T-helper 2 cell (primary cell): ENCODE measurements at places on chromosomes 12 and 14.

DNA sequence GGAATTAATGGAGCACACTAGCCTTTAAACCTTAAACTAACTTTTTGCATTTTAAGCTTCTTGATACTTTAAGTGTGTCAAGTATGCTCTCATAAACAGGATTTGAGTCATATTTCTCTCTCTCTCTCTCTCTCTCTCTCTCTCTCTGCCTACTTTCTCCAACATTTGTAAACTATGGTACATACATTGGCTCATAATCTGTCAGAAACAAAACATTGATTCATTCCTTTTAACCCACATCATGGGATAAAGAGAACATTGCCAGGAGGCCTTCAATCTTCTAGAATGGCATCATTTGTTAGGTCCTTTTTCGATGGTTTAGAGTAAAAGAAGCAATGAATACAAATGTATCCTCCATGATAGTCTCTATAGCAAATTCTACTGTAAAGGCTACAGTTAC, 81.6 kb upstream of the RERGL start:
- no peak for DNase-seq

GRCh38 chr12:3164454-3165077, 87.4 kb downstream of the TSPAN9 start:
- no peak for DNase-seq

DNA sequence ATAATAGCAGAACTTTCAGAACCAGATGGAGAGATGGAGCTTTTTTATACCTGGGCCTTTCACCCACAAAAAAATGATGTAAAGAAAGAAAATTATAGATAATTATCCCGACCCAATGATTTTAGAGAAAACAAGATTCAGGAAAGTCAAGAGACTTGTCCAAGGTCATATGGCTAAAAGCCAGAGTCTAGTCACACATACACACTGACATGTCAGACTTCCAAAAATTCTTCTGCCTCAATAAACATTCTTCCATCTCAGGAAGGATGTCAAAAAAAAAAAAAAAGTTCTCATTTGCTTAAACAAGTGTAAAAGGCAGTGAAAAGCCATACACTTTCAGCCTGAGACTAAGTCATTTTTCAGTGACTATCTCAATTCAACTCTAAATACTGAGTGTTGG, 116.0 kb downstream of the PRICKLE1 start:
- no peak for DNase-seq

- no peak for DNase-seq
Observed at GRCh38 chr12:55849616-55850343, 7.0 kb upstream of the MMP19 start.

GRCh38 chr12:66555113-66555512, 123.8 kb downstream of the GRIP1 start:
- no peak for DNase-seq

DNA sequence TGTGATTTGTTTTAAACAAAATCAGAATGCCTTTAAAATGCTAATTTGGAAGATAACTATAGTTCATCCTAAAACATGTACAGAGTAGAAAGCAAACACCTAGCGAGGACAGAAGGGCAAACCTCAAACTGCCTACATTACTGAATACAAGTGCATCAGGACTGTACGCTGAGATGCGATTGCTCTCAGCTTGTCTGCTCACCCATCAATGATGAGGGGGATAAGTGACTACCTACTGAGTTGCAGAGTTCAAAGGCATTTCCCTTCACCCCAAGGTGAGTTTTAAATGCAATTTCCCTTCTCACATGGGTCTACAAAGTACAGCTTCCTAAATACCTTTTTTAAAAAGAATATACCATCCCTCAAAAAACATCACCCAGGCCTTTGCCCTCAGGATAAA, 52.9 kb downstream of the PHLDA1 start:
- DNase-seq = no peak

DNA sequence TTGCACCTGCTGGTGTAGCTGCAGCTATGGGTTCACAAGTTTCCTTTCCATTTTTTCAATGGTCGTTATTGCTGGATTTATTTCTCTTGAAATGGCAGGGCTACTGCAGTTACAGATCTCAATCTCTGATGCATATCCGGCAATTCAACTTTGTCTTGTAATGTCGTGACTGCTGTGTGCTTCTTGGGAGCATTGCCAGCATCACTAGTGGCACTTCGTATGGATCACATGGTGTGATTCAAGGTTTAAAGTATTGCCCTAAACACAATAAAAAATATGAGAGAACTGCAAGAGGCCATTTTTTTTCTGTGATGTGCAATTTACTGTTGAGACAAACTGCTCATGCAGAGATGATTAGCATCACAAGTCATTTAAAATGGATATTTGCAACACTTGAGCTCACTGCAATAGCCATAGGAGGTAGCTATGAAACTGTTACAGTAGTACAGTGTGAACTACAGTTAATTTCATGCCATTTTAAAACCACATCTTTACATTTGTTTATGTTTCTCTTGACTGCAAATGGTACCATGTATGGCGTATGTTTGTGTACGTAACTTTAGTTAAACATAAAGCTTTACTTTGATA, 217.4 kb upstream of the PDE3A start:
- DNase-seq = no peak

GRCh38 chr12:102479099-102479885, 1.1 kb downstream of the IGF1 start:
- no peak for DNase-seq

- DNase-seq = no peak
Observed at GRCh38 chr14:57066887-57067513, 201.7 kb downstream of the EXOC5 start.

- no peak for DNase-seq
Observed at GRCh38 chr14:91681118-91681517, 50.8 kb downstream of the CATSPERB start.

DNA sequence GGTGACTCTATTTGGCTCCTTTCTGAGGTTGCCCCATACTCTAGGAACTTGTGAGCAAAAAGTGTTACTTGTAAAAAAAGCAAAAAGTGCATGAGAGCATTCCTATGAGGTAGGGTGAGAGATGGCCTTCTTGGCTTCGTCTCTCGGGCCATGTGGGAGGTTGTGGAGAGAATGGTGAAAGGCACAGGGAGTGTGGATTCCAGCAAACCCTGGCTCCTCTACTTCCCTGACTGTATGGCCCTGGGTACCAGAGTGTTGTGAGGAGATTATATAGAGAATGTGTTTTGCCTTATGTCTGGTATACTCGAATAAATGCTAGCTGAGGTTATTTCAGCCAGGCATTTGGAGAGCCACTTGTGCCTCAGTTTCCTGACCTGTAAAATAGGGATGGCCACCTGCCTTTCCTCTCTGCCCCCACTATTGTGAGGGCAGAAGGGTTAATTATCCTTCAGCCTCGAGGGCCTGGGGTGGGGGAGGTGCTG, 11.0 kb downstream of the PLEKHG3 start:
- DNase-seq = no peak

- DNase-seq = no peak
Observed at GRCh38 chr12:7351177-7351576, 47.3 kb downstream of the ACSM4 start.

GRCh38 chr14:98301681-98302080, 970.3 kb downstream of the BCL11B start:
- no peak for DNase-seq

GRCh38 chr14:89351221-89351515, 65.9 kb downstream of the FOXN3 start:
- DNase-seq = no peak

DNA sequence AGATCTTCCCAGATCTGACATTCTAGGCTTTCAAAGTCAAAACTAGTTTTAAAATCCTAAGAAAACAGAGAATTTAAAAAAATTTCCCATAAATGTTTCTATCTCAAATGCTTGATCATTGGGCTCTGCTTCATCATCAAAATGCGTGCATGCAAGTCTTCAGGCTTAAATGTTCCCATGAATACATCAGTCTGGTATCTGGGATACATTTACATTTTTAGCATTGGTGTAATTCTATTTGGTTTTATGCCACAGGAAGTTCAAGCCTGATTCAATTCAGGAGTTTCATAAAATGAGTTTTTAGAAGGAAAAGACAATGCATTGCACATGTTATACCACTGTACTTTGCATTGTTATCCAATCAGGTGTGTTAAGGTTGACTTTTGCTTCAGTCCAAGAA, 336.4 kb downstream of the PCNX1 start:
- DNase-seq = no peak

DNA sequence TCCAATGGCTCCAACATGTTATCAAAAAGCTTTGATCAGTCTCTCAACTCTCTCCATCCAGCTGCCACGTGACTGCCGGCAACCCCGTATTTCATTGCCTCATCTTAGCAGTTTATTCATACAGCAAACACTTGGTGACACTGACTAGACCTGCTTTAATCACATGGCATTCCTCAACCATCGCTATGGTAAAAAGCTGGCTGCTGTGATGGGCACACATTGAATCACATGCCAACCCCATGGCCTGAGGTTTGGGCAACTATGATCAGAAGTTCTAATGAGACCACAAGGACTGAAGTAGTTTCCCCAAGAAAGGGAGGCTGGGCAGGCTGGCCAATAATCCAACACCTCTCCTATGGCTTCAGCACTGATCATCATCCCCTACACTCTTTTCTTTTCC, 40.6 kb upstream of the TAS2R42 start:
- no peak for DNase-seq

DNA sequence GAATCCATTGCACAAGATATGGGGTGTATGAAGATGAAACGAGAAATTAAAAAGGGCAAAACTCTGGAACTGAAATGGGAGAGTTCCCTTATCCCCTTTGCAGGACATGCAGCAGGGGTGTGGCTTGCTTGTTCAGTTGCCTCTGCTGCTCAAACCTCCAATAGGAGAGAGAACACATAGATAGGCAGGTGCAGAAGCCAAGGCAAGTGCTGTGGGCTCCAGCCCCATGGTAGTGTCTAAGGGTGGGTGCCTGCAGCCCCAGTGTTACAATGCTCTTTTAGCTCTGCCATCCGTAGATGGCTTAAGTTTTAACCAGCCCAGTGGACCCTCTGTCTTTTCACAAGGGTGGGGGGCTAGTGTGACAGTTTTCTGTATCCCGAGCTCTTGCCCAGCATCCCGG, 69.7 kb downstream of the CMAS start:
- no peak for DNase-seq

GRCh38 chr12:67148265-67148664, 120.9 kb upstream of the CAND1 start:
- DNase-seq = no peak

DNA sequence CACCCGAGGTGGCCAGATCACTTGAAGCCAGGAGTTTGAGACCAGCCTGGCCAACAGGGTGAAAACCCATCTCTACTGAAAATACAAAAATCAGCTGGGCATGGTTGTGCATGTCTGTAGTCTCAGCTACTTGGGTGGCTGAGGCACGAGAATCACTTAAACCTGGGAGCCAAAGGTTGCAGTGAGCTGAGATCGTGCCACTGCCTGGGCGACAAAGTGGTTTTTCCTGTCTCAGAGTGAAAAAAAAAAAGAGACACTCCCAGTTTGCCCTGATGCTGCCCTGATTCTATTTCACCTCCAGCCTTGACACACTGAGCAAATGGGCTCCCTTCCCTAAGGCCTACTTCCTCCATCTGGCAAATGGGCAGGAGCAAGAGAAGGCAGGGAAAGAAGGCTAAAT, 28.5 kb upstream of the PLEK2 start:
- no peak for DNase-seq

DNA sequence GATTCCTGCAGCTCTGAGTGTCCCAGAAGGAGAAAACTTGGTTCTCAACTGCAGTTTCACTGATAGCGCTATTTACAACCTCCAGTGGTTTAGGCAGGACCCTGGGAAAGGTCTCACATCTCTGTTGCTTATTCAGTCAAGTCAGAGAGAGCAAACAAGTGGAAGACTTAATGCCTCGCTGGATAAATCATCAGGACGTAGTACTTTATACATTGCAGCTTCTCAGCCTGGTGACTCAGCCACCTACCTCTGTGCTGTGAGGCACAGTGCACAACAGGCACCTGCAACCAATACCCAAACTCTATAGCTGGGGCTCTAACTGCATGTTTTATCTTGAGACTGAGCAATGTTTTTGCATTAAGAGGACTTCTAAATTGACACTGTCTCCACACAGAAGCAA, 379.2 kb upstream of the OR4E1 start:
- no peak for DNase-seq

- no peak for DNase-seq
Observed at GRCh38 chr12:62130834-62131552, 129.2 kb upstream of the USP15 start.

- no peak for DNase-seq
Observed at GRCh38 chr12:63929426-63929825, 84.9 kb downstream of the SRGAP1 start.

GRCh38 chr14:77113644-77114043, 15.6 kb downstream of the CIPC start:
- no peak for DNase-seq
